ENCODE measurements at places on chromosomes 5 and 9.

DNA sequence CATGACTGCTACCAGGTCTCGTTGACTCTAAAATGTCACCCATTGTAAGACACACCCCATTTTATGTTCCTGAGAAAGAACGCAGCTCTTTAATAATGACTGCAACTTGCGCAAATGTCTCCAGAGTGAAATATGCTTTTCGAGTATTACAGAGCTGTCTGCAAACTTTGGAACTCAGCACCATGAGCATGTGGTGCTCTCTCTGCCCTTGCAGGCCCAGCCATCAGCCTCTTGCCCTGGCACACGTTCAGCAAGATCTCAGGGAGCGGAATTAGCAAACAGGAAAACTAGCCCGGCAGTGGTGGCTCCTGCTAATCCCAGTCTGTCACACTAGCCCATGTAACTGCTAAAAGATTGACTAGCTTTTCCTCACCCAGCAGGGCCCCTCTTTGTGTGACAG is 114.5 kb upstream of the SLC1A3 start:
- no peak for DNase-seq

DNA sequence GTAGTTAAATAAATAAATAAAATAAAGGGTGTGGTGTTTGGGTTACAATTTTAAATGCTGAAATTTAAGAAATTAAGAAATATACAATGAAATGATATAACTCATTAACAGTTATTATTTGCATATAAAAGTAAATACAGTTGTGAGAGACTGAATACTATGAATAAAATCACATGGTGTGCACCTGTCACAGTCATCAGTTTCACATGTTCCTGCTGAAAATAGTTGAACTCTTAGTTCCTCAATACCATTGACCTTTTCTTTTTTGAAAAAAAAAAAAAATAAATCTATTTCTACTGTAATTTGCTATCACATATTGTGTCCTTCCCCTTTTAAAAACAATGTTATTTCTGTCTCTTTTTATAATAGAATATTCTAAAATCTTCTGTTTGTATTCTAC is 130.9 kb upstream of the CHD1 start:
- no peak for DNase-seq

GRCh38 chr9:98241357-98242300 is 13.8 kb downstream of the TBC1D2 start:
- DNase-seq, result no peak

GRCh38 chr5:170357955-170358444 is 31.2 kb downstream of the KCNMB1 start:
- no peak for DNase-seq

- no peak for DNase-seq
Observed at GRCh38 chr5:124825250-124825982, 79.0 kb upstream of the ZNF608 start.

- no peak for DNase-seq
Observed at GRCh38 chr5:136028782-136029742, at the start of gene TGFBI. Gene TGFBI (plus strand): TSS chr5:136028988. CDS start chr5:136029056, 68 bp downstream.

- peak; percentile 27 for DNase-seq
Observed at GRCh38 chr9:70406434-70406862, 8.0 kb downstream of the KLF9 start.

DNA sequence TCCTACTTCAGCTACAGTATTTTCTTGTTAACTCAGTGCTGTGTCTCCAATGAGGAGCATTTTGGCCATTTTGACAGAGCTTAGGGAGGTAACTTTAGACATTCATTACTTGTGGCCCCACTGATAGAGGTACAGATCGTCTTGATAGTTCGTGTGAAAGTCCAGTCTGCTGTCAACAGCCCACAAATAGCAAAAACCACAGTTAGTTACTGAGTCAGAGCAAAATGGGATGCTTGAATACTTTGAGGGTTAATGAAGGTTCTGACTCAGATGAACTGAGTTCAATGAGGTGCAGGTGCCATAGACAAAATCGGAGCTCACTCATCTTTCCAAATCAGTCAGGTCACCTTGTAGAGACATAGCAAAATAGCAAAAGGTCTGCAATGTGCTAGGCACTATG is 163.1 kb upstream of the TLE4 start:
- DNase-seq, result no peak

DNA sequence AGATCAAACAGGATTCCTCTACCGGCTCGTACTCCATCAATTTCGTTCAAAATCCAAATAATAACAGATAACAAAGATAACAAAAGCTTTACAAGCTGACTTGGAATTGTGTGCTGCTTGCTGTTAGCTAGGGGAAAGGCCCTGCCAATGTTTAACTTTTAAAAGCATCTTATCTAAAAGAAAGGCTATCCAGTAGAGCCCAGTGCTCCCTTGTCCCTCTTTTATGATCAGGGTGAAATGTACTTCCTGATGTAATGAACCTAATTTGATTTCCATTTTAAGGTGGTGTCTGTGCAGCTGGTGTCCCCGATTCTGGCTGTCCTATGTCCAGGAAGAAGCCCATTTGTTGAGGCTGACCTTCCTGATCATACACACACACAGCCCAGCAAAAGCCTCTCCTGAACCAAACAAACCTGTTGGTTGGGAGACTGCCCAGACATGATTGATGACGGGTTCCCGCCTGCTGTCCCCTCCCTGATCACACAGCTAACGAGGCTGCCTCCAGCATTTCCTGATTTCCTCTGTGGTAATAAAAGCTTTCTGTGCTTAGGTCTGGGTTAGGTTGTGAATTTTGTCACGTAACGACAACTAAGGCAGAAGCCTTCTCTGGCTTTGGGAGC is 54.1 kb downstream of the PWWP2A start:
- DNase-seq, result no peak
